ENCODE measurements at places on chromosomes 6 and 20.

- no peak for DNase-seq
These were observed 148.5 kb upstream of the BEND6 start for GRCh38 chr6:56806368-56806767.

DNA sequence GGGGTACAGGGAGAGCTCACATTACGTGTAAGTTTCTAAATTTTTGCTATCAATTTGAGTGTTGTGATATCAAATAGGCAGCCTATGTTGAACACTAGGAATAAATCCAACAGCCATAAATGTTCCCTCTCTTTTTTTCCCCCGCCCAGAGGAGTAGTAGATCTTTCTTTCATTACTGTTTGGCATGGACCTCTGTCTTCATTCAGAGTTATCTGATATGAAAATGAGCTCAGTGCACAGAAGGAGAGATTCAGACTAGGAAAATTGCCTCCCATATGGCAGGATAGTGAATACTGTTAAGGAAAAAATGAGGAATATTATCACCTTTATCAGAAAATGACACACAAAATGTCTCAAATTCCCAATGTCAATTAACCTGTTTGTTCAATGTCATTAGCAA, 110.0 kb upstream of the EYS start:
- DNase-seq, result no peak

DNA sequence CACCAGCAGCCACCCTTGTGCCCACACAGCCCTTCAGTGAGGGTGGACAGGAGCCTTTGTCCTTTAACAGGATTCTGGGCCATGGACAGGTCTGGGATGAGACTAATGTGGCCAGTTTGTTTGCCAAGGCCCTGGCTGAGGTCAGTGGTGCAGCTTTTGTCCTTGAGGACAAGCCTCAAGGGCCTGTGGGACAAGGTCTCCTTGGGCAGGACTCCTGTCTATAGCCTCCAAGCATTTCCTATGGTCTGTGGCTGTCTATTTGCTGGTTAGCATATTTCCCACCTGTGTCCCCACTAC, 44.1 kb downstream of the SUN5 start:
- no peak for DNase-seq

DNA sequence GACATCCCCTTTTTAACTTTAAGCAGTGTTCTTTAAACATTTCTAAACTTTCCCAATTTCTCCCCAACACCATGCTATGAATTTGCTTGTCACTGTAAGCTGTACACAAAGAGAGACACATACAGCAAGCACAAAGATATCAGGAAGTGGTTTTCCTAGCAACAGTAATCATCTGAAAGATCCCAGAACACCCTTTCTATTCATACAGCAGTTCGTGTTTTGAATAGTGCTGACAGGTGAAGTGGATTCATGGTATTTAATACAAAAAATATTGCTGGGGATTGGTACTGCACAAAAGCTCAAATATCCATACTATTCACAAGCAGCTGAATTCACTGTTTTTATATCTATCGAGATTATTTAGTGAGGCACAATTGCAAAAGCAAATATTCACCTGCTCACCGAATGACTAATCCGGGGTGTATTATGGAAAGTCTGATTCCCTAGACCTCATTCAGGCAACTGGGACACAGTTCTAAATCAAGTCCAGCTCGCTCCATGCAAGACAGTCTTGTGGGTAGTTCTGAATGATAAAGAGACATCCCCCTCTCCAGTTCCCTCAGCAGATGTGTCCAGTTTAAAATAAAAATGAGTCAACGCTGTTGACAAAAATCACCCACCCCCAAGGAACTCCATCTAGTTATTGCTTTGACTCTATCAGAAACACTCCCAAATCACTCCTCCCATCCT, 107.1 kb upstream of the TSHZ2 start:
- DNase-seq, result no peak

- no peak for DNase-seq
These were observed 150.6 kb downstream of the GJA10 start for GRCh38 chr6:90044833-90045381.

DNA sequence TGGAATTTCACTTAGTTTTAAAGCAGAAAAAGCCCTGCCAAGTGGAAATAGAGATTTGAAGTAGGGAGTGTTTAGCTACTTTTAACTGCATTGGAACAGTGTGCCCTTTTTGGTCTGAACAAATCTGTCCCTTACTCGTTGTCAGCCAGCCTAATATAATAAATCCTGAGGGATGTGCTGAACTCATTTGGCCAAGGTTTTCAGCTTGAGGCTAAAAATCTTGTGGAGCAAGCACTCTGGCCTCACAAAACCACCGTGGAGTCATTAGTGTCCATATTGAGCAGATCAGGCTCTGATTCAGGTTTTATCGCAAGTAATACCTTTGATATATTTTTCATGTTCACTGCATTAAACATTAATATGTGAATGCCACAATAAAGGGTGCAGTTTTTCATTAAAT, 383.5 kb downstream of the FRK start:
- no peak for DNase-seq

DNA sequence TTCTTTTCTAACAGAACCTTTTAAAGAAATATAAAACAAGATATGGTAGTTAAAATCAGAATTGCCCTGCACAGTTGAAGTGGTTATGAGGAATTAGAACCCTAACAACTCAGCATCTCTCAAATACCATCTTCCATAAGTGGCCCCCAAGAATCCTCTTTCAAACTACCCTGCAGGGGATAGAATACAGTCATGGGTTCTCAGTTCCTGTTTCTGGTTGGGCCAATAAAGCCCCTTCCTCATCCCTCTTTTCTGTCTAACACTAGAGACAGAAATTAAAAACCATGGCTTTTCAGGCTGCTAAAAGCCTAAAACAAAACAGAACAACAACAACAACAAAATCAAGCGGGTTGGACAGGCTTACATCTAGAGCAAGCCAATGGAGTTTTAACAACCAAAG, 6.7 kb upstream of the LCA5 start:
- no peak for DNase-seq

DNA sequence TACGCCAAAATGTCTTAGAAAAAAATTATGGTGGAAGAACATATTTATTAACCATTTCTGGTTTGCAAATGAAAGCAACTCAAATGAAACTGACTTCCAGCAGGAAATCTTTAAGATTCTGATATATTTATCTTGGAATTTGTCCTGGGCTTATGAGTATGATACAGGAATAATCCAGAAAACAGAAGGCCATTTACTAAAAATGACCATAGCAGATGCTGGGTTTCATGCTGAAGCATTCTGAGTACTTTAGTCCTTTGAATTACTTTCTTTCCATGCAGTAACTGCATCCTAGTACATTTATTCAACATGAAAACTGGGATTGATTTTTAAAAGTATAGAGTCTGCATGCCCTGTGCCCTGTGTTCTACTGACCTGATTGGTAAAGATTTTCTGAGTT, 172.4 kb downstream of the CLVS2 start:
- no peak for DNase-seq

- no peak for DNase-seq
These were observed 80.9 kb upstream of the PLN start for GRCh38 chr6:118467181-118467580.

All from fibroblast of skin of left biceps (primary cell).